ENCODE measurements at places on chromosomes 7 and 10.

DNA sequence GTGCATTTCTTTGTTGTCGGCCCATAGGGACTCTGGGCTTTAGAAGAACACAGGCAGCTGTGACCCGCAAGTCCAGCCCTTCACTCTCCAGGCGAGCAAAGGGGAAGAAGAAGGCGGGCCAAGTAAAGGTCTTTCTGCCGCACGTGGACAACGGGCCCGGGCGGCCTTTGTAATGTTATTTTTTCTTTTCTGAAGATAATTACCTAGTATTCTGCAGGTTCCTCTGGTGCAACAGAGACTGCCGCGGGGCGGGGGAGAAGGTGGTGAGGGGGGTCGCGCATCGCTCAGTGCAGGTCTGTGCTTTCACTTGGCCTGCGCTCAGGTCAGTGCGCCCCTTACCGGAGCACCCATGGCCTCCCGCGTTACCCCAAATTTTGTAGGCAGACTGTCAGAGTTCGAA lies 7.1 kb upstream of the TBX20 start:
- DNase-seq = no peak

- no peak for DNase-seq
These were observed 75.9 kb downstream of the PFKFB3 start for GRCh38 chr10:6278519-6279120.

- DNase-seq = no peak
These were observed 217.7 kb downstream of the ABCA13 start for GRCh38 chr7:48388911-48389310.

DNA sequence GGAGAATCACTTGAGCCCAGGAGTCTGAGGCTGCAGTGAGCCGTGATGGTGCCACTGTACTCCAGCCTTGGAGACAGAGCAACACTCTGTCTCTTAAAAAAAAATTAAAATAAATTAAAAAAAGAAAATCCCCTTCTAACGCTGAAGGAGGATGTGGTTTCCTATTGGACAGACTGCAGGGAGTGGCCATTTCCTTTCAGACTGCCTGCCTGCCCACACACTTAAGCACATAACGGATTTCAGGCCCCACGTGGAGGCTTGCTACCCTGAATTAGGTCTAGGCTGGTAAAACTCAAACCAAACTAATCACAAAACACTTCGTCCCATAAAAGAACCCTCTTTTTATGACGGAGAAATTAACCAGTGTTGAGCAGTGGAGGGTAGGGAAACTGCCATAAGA lies 34.0 kb downstream of the GATA3 start:
- DNase-seq = peak; percentile 21

DNA sequence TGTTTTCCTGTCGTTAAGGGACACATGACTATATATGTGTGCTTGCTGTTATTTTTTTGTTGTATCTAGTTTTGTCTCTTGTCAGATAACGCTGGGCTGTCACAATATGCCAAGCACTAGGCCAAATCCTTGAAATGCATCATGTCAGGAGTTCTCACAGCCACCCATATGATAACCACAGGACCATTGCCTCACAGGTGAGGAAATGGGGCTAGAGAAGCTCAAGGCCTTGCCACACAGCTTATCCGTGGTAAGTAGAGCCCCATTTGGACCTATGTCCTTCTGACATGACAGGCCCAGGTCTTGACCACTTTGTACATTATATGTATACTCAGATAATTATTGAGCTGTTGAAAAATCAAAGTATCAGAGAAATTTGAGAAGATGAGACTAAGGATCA lies 42.0 kb upstream of the TARP start:
- DNase-seq = no peak

DNA sequence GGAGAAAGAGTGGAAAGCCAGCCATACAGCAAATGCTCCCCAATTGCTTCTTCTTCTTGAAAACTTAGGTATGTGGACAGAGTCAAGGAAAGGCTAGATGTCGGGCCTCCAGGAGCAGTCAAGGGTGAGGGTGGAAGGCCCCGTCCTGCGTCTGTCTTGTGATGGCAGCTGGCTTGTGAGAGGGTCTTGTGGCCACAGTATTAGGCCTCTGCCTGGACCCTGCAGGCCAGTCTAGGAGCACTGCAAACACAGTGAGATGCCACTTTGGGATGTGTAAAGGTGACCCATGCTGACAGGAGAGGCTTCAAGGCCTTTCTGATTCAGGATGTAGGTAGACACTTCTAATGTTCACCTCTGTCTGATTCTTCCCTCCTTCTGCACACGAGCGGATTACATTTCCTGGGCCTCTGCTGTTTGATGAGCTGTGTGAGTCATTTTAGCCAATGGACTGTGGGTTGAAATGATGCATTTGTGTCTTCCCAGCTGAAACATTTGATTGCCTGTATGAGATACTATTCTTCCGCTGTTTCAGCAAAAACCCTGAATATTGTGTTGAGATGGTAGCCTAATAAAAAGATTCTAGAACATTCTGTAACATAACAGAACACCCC lies 135.4 kb downstream of the EMX2 start:
- DNase-seq = no peak

DNA sequence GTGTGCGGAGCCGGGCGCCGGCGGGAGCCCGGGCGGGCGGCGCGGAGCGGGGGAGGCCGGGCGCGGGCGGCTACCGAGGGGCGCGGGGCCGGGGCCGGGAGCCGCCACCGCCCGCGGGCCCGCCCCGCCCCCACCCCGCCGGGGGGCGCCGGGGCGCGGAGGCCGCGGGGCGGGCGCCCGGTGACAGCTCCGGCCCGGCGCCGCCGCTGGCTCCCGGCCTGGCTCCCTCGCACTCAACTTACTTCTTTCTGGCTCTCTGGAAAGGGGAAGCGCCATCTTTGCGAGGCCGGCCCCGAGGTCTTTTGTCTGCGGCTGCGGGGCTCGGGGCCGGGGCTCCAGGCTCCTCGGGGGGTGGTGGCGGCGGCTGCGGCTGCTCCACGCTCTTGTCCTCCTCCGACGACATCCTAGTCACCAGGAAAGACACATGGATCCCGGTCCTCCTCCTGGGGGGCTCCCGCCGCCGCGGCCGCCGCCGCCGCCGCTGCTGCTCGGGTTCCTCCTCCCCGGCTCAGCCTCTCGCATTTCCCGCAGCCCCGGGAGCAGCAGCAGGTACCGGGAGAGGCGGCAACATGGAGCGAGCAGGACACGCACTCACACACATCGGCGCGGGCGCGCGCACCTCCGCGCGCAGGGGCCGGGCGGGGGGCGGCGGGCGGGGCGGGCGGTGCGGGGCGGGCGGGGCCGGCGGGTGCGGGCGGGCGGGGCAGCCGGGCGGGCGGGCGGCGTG lies at the start of gene KMT2C:
Gene KMT2C, minus strand, starts transcription at position 620 of the 727 bp plus-strand sequence. Its CDS starts 217 bp downstream, at position 403.
- peak; percentile 42 for DNase-seq

GRCh38 chr7:67422601-67423000 lies 426.0 kb downstream of the TYW1 start:
- no peak for DNase-seq

DNA sequence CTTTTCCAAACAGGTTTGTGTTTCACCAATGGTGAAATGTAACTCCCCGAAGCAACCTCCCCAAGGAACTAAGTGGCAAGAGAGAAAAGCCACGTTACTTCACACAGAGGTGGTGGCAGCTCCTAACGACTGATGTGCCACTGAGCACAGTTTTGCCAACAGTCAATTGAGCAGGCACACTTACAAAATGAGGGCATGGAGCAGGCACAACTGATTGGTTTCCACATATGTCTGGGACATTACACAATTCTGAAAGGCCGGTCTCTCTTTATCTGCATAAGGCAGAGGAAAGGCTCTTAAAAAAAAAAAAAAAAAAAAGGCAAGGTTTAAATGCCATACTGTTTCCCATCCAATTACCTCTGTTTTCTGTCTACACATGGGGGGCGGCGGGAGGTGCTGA lies 86.7 kb downstream of the GFRA1 start:
- no peak for DNase-seq

GRCh38 chr7:40881405-40881926 lies 746.7 kb downstream of the SUGCT start:
- DNase-seq = no peak

- no peak for DNase-seq
These were observed 42.5 kb upstream of the AHR start for GRCh38 chr7:17255926-17256325.
